Natural killer cell (primary cell): ENCODE measurements at places on chromosomes 13 and 19.

- no peak for DNase-seq
Observed at GRCh38 chr19:33214596-33214995, 11.1 kb downstream of the SLC7A10 start.

- no peak for DNase-seq
Observed at GRCh38 chr13:101209206-101209893, 207.0 kb downstream of the NALCN start.

GRCh38 chr19:18608102-18608804 is 1.7 kb upstream of the CRLF1 start:
- DNase-seq = no peak

DNA sequence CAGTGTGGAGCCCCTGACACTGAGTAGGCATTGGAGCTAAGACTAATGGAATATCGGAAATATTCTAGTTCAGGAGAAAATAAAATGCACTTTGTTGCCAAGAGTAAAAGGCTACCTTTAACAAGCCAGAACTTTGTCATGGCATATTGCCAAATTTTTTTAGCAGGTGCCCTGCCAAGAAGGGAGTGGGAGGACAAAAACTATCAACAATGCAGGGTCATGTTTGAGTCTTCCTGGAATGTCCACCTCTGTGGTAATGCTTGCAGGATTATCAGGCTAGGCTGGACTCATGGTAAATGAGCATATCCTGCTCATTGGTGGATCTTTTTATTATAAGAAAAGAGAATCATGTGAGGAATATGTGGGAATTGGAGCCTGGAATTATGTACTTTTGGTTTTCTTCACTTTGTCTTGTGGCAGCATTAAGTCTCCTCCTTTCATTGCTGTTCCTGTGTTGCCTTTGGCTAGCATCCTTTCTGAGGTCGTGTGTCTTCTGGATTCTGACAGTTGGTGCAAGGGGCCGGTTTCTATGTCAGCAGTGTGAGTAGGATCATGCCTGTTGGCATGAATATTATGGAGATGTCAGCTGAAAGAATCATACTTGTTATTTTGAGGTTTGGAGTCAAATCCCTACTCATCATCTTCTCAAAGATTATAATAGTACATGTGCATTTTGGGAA is 122.9 kb upstream of the SPRY2 start:
- no peak for DNase-seq

GRCh38 chr13:112742583-112742982 is 52.7 kb downstream of the ATP11A start:
- DNase-seq = no peak

GRCh38 chr13:80684217-80684991 is 343.5 kb upstream of the SPRY2 start:
- DNase-seq = no peak

DNA sequence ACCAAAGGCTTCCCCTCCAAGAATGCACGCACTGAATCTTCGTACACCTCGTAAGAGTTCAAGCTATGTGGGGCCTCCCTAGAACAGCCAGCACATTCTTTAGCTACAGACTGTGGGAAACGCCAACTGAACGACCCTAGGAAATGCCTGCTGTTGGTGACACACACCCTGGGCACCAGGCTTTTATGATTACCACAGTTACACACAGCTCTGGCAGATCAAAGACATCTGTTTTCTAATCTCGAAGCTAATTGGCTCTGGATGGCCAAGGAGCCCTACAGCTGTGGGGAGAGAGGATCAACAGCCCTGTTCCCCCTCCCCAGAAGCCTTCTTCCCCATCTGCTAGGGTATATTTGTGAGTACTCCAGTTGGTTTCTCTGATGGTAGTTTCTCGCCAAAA is 123.0 kb downstream of the COL4A1 start:
- DNase-seq = no peak

DNA sequence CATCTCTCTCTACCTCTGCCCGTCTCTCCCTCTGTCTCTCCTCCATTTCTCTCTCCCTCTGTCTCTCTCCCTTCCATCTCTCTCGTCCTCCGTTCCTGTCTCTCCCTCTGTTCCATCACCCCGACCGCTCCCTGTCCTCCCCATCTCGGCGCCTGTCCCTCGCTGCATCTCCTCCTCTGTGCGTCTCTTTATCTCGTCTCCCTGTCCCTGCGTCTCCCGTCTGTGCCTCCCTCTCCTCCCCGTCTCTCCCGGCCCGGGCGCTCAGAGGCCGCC is 4.6 kb downstream of the GRIN2D start:
- no peak for DNase-seq

DNA sequence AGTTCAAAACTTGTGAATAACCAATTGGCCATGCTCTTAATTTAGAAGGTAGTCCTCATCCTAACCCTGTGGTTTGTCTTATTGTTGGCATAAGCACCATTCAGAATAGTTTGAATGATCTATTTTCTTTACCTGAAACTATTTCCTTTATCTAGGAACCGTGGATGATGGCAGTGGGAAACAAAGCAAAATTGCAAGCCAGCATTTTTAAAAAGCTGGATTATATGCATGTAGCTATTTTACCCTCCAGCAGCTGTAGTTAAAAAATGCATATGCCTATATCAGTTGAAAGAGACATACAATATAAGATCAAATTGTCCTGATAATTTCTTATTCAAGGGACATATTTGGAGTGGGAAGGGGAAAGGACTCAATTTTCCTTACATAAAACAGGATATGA is 19.3 kb downstream of the ZNF613 start:
- DNase-seq = no peak
